ENCODE measurements at places on chromosomes 1 and 21.

DNA sequence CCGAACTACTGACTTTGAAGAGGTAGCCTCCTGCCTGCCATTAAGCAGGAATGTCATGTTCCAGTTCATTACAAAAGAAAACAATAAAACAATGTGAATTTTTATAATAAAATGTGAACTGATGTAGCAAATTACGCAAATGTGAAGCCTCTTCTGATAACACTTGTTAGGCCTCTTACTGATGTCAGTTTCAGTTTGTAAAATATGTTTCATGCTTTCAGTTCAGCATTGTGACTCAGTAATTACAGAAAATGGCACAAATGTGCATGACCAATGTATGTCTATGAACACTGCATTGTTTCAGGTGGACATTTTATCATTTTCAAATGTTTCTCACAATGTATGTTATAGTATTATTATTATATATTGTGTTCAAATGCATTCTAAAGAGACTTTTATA, 159.8 kb upstream of the SGIP1 start:
- no peak for DNase-seq

GRCh38 chr1:32062867-32063230, 9.9 kb upstream of the TMEM39B start:
- no peak for DNase-seq

DNA sequence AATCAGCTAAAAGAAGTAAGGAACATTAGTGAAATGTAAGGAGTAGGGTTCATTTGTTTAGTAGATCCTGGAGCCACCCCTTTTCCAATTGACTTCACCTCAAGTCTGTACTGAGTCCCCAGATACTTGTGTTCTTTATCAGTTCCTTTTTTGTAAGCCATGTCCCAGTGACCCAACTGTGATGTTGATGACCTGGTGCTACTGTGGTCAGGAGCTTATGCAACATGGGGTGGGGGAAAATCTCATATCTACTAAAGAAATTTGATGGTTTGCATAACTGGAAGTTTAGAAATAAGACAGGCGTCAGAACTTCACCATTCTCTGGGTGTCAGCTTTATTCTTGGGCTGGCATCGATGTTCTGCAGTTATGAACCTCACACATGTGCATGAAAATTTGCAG, 120.5 kb downstream of the LRRC7 start:
- DNase-seq = no peak

- no peak for DNase-seq
Observed at GRCh38 chr1:119623678-119624077, 24.4 kb downstream of the ZNF697 start.

DNA sequence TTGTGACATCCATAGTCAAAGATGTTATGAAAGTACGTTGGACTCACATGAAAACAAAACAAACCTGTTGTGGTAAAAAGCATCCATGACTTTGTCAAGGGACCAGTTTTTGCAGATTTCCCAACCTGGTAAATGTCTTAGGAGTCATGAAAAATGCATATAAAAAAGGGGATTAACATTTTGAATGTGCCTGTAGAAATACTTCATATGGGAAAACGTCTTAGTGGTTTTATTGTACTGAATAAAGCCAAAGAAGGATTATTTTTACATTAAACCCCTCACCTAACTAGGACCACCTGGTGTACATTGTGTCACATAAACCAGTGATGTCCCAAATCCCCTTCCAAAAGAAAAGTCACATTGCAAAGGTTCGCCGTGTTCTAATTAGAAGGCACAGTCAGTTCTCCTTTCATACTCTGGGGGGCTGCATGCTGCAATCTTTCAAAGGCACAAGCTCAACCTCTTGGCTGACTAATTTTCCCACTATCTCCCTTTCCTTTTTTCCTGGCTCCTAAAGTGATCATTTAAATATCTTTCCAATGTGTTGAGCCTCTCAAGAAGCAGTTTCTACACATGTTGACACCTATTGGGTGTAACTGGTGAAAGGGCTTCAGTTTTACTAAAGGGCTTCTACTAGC, 119.8 kb upstream of the SPAG17 start:
- DNase-seq = no peak

GRCh38 chr1:34360574-34360973, 183.9 kb downstream of the C1orf94 start:
- no peak for DNase-seq

DNA sequence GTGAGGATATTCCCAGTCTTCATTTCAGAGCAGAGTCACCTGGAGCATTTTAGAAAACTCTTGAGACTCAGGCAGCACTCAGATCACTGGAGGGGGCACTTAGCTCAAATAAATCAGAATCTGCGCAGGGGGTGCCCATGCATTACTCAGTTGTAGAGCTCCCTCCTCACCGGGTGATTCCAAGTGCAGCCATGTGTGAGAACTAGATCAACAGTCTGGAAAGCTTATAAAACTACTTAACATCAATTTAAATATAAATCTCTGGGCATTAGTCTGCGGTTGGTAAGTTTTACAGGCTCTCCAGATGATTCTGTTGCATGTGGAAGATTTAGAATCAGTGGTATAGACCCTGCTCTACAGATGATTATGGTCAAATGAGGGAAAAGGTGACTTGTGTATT, 128.6 kb downstream of the ST6GALNAC3 start:
- DNase-seq = no peak

GRCh38 chr1:182235604-182235951, 156.0 kb downstream of the GLUL start:
- DNase-seq = no peak

- DNase-seq = no peak
Observed at GRCh38 chr1:162003830-162004215, 19.8 kb downstream of the OLFML2B start.

DNA sequence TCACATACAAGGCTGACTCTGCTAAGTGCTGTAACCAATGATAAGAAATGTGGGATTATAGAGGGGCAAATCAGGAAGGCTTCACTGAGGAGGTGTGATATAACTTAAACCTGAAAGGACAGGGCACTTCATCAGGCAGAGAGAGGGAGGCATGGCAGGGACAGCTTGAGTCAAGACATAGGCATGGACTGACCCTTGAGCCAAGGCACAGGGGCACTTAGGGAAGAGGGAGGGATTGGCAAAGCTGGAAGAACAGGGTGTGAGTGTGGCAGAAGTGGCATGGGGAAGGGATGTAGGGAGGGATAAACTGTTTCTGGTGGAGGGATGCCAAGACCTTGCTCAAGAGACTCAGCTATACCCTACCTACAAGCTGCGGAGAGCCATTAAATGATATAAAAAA, 81.3 kb downstream of the PLXNA2 start:
- no peak for DNase-seq

GRCh38 chr1:39422614-39423013, 68.8 kb upstream of the BMP8A start:
- DNase-seq = no peak
